SK-N-SH treated with all-trans-retinoic acid at 6 μM for 48 hours (cell line): ENCODE measurements at places on chromosomes 1 and 21.

DNA sequence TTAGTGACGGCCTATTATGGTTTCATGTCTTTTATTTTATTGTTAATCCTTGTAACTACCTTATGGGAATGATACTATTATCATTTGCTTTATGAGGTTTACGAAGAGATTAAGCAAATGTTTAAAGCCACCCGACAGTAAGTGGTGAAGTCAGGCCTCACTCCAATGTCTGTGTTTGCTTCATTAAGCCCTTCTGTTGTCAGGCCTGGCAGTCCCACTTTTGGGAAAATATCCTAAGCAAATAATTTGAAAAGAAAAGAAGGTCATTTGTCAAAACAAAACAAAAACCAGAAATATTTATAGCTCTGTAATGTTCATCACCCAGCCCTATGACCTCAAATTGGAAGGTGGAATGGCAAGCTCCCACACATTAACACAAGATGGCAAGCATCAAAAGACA lies 40.7 kb upstream of the USP24 start:
- no peak for ATAC-seq

DNA sequence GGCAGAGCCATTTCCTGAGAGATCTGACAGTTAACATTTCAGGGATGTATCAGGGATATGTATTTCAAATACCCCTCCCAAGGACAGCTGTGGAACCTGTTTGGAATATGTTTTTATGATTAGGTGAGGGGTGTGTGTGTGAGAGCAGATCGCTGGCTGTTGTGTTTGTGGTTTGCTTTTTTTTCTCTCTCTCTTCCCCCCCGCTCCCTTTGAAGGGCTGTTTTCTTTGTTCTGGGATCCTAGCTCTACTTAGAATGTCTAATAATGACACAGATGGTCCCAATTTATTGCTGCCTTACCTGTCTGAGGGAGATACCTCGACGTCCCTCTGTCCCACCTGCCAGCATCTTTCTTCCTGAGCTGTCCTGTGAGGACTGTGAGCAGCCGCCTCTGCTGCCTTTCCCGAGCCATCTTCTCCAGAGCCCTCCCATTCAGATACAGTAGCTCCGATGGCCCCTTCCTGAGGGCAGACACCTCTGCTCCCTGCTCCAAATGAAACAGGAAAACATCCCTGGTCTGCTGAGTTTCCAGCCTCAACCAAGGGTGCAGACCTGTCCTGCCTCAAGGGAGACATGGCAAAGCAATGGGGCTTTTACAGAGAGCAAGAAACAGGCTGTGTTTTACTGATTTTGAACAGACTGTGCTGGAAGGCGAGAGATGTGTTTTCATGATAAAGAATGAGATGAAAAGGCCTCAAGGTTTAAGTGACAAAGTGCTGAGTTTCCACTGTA lies 138.0 kb upstream of the TNR start:
- no peak; the same call in 2 of the 3 replicates for ATAC-seq

GRCh38 chr1:64235910-64236309 lies 32.5 kb downstream of the UBE2U start:
- no peak for ATAC-seq

GRCh38 chr1:198932351-198932991 lies 293.6 kb downstream of the PTPRC start:
- no peak for ATAC-seq

DNA sequence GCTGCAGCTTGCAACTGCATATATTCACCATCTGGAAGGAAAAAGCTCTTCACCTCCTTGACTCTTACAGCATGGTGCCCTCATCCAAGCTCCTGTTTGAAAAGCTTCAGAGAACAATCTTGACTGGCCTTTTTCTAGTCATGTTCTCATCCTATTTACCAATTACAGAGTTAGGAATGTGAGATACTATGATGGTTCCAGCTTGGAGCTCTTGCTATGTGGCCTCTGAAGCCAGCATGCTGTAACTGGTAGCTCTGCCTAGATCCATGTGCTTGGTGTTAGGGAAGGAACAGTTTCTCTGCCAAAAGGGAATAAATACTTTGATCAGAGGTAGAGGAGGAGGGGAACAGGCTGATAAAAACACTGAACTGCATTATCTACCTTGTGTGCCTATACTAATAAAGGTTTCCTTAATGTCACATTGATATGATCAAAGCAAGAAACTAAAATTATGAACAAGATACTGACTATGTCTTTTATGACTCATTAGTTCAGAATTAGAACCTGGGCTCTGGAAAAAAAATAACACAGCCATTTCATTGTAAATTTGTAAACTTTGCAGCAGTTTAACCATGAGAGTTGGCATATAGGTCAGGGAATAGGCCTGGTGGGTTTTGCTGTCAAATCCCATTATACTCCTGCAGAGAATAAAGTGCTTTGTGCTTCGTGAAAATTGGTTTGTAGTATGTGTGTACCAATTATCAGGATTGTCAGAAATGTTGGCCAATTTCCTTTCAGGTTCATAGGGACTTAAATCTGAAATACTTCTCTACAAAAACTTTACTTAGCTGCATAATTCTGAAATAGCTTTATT lies 92.7 kb downstream of the LEPR start:
- peak; percentile 58 for ATAC-seq

- no peak for ATAC-seq
Observed at GRCh38 chr1:23727362-23727811, 15.9 kb upstream of the ELOA start.

DNA sequence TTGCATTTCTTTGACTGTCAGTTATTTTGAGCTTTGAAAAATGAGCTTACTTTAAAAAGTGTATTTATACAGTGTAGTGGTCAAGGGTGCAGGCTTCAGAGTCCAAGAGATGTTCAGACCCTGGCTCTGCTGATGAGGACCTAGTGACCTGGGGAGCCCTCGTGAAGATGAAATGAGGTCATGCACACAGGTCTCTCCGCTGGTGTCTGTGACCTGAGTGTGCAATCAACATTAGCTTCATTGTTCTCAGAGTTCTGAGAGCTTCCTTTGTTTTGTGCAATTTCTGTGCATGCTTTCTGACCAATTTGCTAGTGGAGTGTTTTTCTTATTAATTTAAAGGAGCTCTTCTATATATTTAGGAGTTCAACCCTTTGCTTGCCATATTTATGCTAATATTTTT lies 71.3 kb downstream of the RIPK4 start:
- no peak for ATAC-seq

DNA sequence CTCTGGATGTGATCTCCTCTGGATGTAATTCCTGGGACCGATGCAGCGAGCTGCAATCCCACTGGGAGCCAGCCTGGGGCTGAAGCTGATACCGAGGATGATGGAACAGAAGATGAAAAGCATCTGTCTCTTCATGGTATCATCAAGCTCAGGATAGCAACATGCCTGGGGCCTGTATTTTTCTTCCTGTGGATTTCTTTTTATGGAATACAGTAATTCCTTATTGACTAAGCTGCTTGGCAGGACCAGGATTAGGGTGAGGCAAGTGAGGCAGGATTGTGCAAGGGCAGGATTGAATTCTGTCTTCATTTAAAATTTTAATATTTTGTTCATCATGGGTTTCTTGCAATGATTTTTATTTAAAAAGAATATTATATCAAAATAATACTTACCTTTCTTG lies 86.6 kb downstream of the SLC25A24 start:
- no peak for ATAC-seq

GRCh38 chr1:7642781-7643529 lies 128.1 kb upstream of the VAMP3 start:
- no peak for ATAC-seq

DNA sequence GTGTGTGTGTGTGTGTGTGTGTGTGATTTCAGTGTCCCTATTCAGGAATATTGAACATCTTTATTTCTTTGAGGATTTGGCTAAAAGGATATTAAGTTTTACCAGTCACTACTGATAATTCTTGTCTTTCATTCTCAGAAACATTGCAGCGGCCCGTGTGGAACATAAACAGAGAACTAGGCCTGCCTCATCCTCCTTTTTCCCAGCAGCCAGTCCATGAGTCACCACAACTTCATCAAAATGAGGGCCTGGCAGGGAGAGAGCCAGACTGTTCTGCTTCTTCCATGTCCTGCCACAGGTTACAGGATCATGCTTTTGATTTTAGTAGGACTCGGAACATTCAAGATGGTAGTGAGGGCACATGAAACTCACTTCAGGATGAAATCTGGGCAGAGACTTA lies 50.7 kb downstream of the LRIG2 start:
- peak; percentile 55; the same call in 1 of the 3 replicates for ATAC-seq

- no peak for ATAC-seq
Observed at GRCh38 chr1:3763351-3764125, 9.0 kb upstream of the SMIM1 start.

GRCh38 chr1:200775850-200776249 lies 37.2 kb downstream of the CAMSAP2 start:
- ATAC-seq = no peak

DNA sequence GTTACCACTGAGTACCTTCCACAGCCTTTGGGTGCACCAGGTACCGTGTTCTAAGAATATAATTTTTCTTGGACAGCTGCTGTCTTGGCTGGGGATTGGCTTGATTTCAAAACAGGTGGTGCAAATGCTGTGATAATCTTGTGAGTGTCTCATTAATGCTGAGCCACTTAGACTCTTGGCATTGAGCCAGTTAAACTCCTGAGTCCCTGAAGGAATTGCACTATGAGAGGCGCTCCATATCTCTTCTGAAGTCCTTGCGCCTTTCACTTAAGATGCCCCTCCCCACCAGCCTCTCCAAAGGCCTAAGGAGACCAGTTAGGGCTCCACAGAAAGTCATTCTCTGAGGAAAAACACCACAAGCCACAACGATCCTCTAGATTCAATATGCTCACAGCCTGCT lies 51.0 kb downstream of the BACH1 start:
- no peak for ATAC-seq

DNA sequence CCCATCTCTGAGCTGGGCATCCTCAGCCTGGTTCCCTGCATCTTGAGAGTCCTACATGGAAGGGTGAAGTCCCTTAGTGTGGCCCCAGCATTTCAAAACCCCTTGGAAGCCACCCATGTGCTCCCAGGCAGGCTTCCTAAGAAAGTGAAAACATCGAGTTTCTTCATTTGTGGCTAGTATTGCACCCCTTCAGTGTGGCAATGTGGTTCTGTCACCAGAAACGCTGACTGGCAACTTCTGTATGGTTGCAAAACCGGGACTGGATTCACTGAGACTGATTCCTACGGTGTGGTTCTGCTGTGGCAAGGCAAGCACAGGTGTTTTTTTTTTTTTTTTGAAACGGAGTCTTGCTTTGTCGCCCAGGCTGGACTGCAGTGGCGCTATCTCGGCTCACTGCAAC lies 9.0 kb upstream of the IFNGR2 start:
- no peak for ATAC-seq
